Pericardium fibroblast (primary cell): ENCODE measurements at places on chromosomes 4 and X. TPM values are rescaled to one million over a fixed set of nuclear protein-coding genes. Genes with fewer than 3 reads are reported as not detected.

Gene MAGEB1
- total RNA-seq, result not detected in 2 replicates

Gene ZIC3
- total RNA-seq, result not detected in 2 replicates

Gene ARHGAP36
- total RNA-seq, result not detected in 2 replicates

Gene GPAT3
- 4.3 and 4.4 TPM in 2 replicates for total RNA-seq

Gene BMX
- not detected in 2 replicates for total RNA-seq

Gene CT47B1
- not detected in 2 replicates for total RNA-seq

Gene UGT2A3
- total RNA-seq, result not detected in 2 replicates

Gene GPR78
- total RNA-seq, result 0.35 and 0.60 TPM in 2 replicates

Gene TACR3
- not detected in 2 replicates for total RNA-seq

Gene USP9X
- total RNA-seq, result 37.0 and 46.4 TPM in 2 replicates

Gene SLITRK2
- total RNA-seq, result under 0.01 TPM in 1 of 2 replicates, not detected in the other

Gene UCHL1
- total RNA-seq, result 750 and 763 TPM in 2 replicates

Gene MAGEC1
- not detected in 2 replicates for total RNA-seq

Gene P2RY8
- total RNA-seq, result 0.09 TPM in 1 of 2 replicates, not detected in the other

Gene IL21
- total RNA-seq, result not detected in 2 replicates

Gene HS3ST1
- 0.12 TPM in 1 of 2 replicates, not detected in the other for total RNA-seq
